ENCODE measurements at places on chromosomes 13 and 19.

DNA sequence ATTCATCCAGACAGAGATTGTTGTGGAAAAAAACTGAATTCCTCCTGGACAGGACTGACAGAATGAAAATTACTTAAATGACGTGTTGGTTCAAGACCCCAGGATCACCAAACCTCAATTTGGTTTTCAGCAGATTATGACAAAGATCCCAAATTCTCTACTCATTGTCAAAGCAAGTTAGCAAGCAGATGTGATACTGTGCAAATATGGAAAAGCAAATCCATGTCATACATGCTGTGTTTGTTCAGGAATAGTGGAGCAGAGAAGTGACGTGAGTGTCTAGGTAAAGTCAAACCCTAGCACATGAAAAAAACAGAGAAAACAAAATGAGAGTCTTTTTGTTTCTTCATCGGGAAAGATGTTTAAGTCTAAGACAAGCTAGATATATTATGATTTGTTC lies 169.2 kb upstream of the NBEA start:
- no peak for DNase-seq

- no peak for DNase-seq
Observed at GRCh38 chr13:80157261-80157932, 183.5 kb downstream of the SPRY2 start.

- no peak for DNase-seq
Observed at GRCh38 chr13:69820180-69820579, 287.4 kb upstream of the ATXN8OS start.

- DNase-seq: peak; percentile 29
Observed at GRCh38 chr19:15238639-15239155, 6.4 kb upstream of the EPHX3 start.

DNA sequence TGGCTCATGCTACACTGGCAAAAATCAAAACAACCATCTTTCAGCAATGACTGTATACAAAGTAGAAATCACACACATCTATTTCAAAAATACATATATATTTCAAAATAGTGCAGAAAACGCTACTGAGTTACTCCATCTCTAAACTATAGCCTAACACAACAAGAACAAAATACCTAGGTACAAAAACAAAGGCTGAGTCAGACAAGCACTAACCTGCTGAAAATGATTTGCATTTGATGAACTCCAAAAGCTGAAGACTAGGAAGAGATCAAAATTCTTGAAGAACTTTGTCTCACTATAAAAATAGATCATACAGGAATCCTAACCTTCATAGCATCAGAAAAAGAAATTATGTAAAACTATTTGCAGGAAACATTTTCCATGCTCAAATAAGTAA lies 381.6 kb downstream of the EFNB2 start:
- DNase-seq: no peak

GRCh38 chr13:99390601-99391000 lies 83.4 kb upstream of the GPR183 start:
- no peak for DNase-seq
